Subcutaneous preadipocyte (primary cell): ENCODE measurements at places on chromosomes 13 and 19. TPM values are rescaled to one million over a fixed set of nuclear protein-coding genes. Genes with fewer than 3 reads are reported as not detected.

The PCP2 gene
- not detected in 2 replicates for total RNA-seq

The ZNF681 gene
- 1.1 and 1.2 TPM in 2 replicates for total RNA-seq

The SPINT2 gene
- total RNA-seq = not detected in 2 replicates

The CPB2 gene
- total RNA-seq = not detected in 2 replicates

The CKM gene
- under 0.01 TPM in 1 of 2 replicates, not detected in the other for total RNA-seq

The CBY2 gene
- not detected in 2 replicates for total RNA-seq

The ZNF569 gene
- 4.0 and 6.1 TPM in 2 replicates for total RNA-seq

The SIGLEC6 gene
- total RNA-seq = not detected in 2 replicates

The RNF17 gene
- total RNA-seq = 0.59 TPM in 1 of 2 replicates, not detected in the other

The CYP2A7 gene
- not detected in 2 replicates for total RNA-seq

The KIR2DL3 gene
- not detected in 2 replicates for total RNA-seq

The PBX4 gene
- 3.3 and 5.5 TPM in 2 replicates for total RNA-seq

The HSPB6 gene
- 21.3 and 48.9 TPM in 2 replicates for total RNA-seq

The MBD3L3 gene
- not detected in 2 replicates for total RNA-seq

The B3GNT3 gene
- not detected in 2 replicates for total RNA-seq

The ZNF540 gene
- 0.20 TPM in 1 of 2 replicates, not detected in the other for total RNA-seq

The SLC17A7 gene
- 0.20 and 0.37 TPM in 2 replicates for total RNA-seq

The HAUS5 gene
- 6.6 and 12.5 TPM in 2 replicates for total RNA-seq

The GGN gene
- 0.37 and 0.78 TPM in 2 replicates for total RNA-seq

The CEACAM7 gene
- not detected in 2 replicates for total RNA-seq

The HCST gene
- total RNA-seq = 0.37 and 0.59 TPM in 2 replicates

The ZNF558 gene
- 10.7 and 15.4 TPM in 2 replicates for total RNA-seq

The CEP89 gene
- 17.4 and 18.7 TPM in 2 replicates for total RNA-seq

The C1QTNF9 gene
- not detected in 2 replicates for total RNA-seq

The PSG2 gene
- not detected in 2 replicates for total RNA-seq

The SIGLECL1 gene
- not detected in 2 replicates for total RNA-seq

The ZNF433 gene
- 0.98 and 1.5 TPM in 2 replicates for total RNA-seq

The PCDH20 gene
- total RNA-seq = not detected in 2 replicates

The ATP4B gene
- total RNA-seq = not detected in 2 replicates

The PPM1N gene
- 1.5 and 2.5 TPM in 2 replicates for total RNA-seq

The ATP4A gene
- not detected in 2 replicates for total RNA-seq

The FDX2 gene
- 11.4 and 15.6 TPM in 2 replicates for total RNA-seq

The MISP gene
- 0.20 TPM in 1 of 2 replicates, not detected in the other for total RNA-seq

The CLDN10 gene
- total RNA-seq = not detected in 2 replicates

The CGB3 gene
- not detected in 2 replicates for total RNA-seq

The POU4F1 gene
- total RNA-seq = not detected in 2 replicates

The PDX1 gene
- total RNA-seq = not detected in 2 replicates

The FUT6 gene
- total RNA-seq = not detected in 2 replicates

The CGB8 gene
- not detected in 2 replicates for total RNA-seq

The AMER2 gene
- not detected in 2 replicates for total RNA-seq

The ZNF440 gene
- 6.8 and 7.0 TPM in 2 replicates for total RNA-seq

The PCSK4 gene
- 0.78 and 1.8 TPM in 2 replicates for total RNA-seq

The INAFM1 gene
- total RNA-seq = 1.2 and 1.5 TPM in 2 replicates

The ANKRD24 gene
- 0.20 and 0.37 TPM in 2 replicates for total RNA-seq

The ANGPTL8 gene
- not detected in 2 replicates for total RNA-seq

The SYNE4 gene
- under 0.01 TPM in 1 of 2 replicates, not detected in the other for total RNA-seq

The COX6B2 gene
- not detected in 2 replicates for total RNA-seq

The TDRD12 gene
- 0.20 and 0.73 TPM in 2 replicates for total RNA-seq

The PABPC3 gene
- total RNA-seq = under 0.01 TPM in 2 replicates

The MBD3L1 gene
- total RNA-seq = not detected in 2 replicates

The EFNA2 gene
- total RNA-seq = not detected in 2 replicates

The GIPC3 gene
- total RNA-seq = under 0.01 TPM in 2 replicates

The CCNE1 gene
- total RNA-seq = 4.8 and 4.9 TPM in 2 replicates

The DAND5 gene
- not detected in 2 replicates for total RNA-seq

The ZNF709 gene
- 1.4 and 1.8 TPM in 2 replicates for total RNA-seq

The CATSPERD gene
- not detected in 2 replicates for total RNA-seq

The TUBB4A gene
- not detected in 2 replicates for total RNA-seq

The ELSPBP1 gene
- not detected in 2 replicates for total RNA-seq

The HDGFL2 gene
- total RNA-seq = 53.6 and 56.5 TPM in 2 replicates

The RASAL3 gene
- total RNA-seq = not detected in 2 replicates
